ENCODE measurements at places on chromosomes 6 and 20. TPM values are rescaled to one million over a fixed set of nuclear protein-coding genes. Genes with fewer than 3 reads are reported as not detected.

DNA sequence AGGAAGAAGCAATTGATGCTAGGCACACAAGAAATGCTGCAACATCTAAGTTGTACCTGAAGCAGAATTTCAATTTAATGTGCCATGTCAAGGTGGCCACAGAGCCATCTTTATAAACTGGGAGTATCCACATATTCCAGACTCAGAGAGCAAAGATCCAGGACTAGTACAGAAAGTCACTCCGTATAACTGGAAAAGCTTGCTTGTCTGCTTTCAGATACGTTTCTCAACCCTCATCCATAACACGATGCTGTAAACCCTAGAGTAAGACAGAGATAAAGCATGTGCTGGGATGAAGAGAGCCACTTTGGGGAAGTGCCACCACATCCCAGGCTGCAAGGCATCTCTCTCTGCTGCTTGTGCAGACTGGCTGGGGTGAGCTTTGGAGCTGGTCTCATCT lies 134.7 kb downstream of the PACRG start:
- ATAC-seq: no peak

APCDD1L gene
- total RNA-seq: 0.23 TPM

C6orf52 gene
- total RNA-seq: 14.0 TPM

BACH2 gene
- 32.8 TPM for total RNA-seq

- ATAC-seq: no peak
Observed at GRCh38 chr6:36111526-36111925, 18.8 kb upstream of the MAPK13 start.

GRCh38 chr6:107618672-107619071 lies 128.8 kb downstream of the SOBP start:
- no peak for ATAC-seq

BCL2L1 gene
- 36.9 TPM for total RNA-seq

- no peak for ATAC-seq
Observed at GRCh38 chr6:1059596-1059995, 252.3 kb upstream of the FOXQ1 start.

- no peak for ATAC-seq
Observed at GRCh38 chr6:142485256-142485655, 183.4 kb downstream of the ADGRG6 start.

SNX5 gene
- 56.8 TPM for total RNA-seq

GRCh38 chr6:41066867-41067304 lies 5.3 kb downstream of the OARD1 start:
- no peak for ATAC-seq

GRCh38 chr20:54199721-54200176 lies 8.1 kb upstream of the PFDN4 start:
- peak; percentile 29 for ATAC-seq

GRCh38 chr20:53309515-53309914 lies 284.1 kb downstream of the ZNF217 start:
- ATAC-seq: no peak

GRCh38 chr6:96101564-96101963 lies 85.8 kb downstream of the FUT9 start:
- no peak for ATAC-seq

- ATAC-seq: peak; percentile 56
Observed at GRCh38 chr20:5192570-5193431, 66.0 kb downstream of the CDS2 start.

WFDC10B gene
- not detected for total RNA-seq

GRCh38 chr6:77092971-77093370 lies 370.3 kb downstream of the HTR1B start:
- no peak for ATAC-seq

DNA sequence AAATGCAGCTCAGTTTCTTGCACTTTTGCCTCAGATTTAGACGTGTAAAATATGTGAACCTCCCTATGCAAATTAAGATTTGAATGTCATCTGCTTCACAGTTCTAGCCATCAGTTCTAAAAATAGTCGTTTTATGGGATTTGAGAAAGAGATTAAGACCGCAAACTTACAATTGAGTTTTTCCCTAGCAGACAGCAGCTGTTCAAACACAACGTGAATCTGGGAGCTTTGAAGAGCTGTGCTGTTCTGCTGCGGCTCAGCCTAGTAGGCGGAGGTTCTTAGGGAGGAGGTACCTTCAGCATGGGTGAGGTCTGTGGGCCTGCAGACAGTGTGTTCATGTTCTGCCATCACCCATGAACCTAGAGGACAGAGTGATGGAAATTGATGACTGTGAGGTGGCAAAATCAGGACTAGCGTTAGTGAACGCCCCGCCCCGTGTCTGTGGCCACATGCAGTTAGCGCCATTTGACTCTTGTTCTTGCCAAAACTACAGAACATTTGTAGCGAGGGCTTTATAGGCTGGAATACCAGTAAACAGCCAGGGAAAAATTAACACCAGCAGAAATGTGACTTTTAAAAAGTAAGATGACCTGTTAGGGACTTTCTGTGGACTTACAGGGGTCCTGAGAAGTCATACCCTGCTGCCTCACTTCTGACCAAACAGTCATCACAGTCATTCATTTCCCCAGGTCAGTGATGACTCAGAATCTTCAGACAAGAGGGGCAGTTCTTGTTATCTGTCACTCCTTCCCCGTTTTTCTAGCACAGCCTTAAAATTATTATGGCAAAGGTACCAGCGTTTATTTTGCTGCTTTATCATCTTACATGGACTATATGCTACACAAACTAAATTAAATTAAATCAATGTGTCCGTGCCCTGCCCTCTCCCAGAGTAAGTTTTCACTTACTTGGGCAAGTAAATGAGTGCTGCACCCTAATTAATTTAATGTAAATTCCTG lies 84.3 kb upstream of the TMEM181 start:
- ATAC-seq: peak; percentile 66

CST9 gene
- not detected for total RNA-seq

DNA sequence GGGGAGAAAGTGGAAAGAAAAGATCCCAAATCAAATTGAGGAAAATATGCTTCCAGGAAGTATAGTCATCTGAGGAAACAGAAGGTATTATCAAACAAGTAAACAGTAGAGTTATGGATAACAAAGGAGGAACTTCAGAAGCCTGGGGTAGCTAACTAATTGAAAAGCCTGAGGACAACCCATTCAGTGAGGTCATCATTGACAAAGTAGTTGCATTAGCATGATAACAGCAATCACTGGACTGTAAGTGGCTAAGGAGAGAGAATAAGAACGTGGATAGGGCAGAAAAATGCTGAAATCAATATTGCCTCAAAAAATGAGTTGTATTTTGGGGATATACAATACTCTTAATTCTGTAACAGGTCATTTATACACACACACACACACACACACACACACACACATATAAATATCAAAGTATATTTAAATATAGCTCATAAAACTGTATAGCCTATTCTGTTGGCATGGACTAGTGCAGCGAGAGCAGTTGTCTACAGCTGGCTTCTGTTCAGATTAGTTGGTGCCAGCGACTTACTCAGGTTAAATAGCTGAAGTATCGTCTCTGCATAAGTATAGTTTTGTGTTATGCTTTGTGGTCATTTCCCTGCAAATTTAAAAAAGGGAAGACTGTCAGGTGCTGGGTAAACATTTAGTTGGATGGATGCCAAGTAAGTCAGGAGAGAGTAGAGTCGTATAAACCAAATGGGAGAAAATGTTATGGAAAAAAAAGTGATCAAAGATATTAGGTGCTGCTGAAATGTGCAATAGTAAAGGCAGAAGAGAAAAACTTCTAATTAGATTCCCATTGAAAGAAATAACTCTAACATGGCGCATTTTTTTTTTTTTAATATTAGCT lies 33.8 kb upstream of the CTAGE9 start:
- ATAC-seq: no peak

DNA sequence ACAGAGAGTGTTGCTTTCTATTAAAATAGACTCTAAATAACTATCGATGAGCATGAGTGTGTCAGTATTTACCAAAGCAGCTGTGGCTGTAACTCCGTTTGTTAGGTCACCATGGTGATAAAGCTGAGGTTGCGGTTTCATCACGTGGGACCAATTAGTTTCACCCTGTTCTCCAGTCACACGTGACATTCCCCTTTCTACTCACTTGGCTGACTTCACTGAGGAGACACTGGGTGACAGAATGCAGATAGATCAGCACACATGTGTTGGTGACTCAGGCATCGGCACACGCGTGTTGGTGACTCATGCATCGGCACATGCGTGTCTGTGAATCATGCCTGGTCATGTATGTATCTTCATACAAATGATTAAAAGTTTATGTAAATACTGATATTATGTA lies 285.4 kb downstream of the THBS2 start:
- ATAC-seq: peak; percentile 98

DNA sequence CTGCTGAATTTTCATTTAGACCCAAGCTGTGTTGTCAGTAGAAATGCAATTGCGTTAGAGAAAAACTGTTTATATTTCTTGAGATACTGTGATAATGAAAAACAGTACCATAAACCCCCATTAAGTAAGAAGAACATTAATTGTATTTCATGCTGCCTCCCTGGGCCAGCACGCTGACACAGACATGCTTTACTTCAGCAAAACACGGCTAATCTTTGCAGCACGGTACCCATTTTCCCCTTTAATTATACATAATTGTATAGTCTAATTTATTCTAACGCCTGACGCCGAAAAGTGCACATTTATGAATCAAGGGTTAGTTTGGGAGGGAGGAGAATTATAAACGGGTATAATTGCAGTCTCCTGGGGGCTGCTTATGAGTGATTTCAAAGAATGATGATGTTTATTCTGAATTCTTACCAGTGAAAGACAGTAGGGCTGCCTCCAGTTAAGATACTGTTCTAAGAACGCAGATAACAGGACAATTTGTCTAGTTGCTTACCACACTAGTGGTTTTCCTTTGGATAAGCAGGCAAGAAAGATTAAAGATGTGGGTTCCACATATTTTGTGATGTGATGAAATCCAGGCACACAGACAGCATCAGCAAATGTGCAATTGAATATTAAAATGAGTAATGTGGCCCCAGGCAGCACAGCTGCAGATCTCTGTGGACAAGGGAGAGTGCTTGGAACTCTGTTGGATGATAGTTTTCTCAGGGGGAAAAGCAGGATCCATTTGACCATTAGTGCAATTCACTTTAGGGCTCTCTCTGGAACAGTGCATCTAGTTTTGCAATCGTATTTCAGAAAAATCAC lies 4.7 kb upstream of the SULF2 start:
- ATAC-seq: no peak

DNA sequence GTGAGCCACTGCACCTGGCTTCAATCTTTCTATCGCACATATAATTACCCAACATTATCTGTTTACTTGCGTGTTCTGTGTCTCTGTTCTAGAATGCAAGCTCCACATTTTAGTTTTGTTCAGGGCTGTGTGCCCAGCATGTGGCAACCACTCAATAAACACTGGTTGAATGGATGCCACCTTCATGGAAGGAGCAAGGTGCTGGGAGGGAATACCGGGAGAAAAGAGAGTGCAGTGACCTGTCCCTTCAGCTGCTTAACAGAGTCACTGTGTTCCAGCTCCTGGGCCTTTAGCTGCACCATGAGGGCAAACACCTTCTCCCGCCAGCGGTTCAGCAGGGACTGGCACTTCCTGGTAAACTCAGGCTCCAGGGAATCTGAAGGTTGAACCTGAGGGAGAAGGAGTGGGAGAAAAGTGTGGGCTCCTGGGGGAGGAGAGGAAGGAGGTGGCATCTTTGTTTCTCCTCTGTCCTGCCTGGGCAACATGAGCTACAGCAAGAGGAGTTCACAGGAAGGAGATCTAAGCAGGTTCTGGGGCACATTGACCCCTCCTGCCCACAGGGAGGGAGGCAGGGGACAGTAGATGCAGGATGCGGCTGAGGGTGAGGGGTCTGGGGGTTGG lies 7.7 kb downstream of the CCHCR1 start:
- ATAC-seq: no peak

EPPIN gene
- total RNA-seq: 0.61 TPM

DNA sequence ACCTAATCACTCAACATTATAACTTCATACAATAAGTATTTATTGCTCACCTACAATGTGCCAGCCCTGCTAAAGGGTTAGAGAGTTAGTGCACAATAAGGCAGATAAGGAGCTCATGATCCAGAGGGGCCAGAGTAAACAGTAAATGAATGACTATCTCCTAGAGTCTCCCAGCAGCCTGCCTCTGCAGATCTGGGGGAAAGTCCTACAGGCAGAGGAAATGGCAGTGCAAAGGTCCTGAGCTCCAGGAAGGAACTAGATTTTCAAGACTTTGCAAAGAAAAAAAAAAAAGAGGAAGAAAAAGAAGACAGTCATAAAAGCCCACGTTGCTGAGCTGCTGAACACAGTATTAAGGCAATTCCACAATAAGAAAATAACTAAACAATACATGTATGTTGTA lies 160.1 kb downstream of the SIM1 start:
- no peak for ATAC-seq

DNA sequence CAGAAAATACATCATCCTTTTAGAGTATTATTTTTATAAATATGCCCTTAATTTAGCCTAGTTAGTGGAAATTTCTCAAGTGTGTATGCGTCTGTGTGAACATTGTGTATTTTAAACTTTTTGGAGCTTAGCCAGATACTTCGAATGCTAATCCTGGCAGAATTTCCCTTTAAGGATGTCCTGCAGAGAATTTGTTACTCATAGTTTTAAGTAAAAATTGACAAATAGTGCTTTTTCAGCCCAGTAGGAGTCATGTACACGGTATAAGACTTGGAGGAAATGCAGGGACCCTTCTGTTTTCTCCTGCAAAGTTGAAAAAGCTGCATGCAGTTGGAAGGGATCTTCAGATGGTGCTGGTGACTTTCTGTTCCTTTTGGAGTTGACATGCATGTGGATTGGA lies at the start of gene FHL5:
Gene FHL5 (plus strand): TSS at position 243 of the 400 bp plus-strand sequence. CDS start 40,486 bp downstream, outside the sequence.
- no peak for ATAC-seq

ADGRG6 gene
- total RNA-seq: 0.96 TPM

- ATAC-seq: no peak
Observed at GRCh38 chr6:56148488-56149186, 98.7 kb downstream of the COL21A1 start.

C4B gene
- 3.3 TPM for total RNA-seq

DNA sequence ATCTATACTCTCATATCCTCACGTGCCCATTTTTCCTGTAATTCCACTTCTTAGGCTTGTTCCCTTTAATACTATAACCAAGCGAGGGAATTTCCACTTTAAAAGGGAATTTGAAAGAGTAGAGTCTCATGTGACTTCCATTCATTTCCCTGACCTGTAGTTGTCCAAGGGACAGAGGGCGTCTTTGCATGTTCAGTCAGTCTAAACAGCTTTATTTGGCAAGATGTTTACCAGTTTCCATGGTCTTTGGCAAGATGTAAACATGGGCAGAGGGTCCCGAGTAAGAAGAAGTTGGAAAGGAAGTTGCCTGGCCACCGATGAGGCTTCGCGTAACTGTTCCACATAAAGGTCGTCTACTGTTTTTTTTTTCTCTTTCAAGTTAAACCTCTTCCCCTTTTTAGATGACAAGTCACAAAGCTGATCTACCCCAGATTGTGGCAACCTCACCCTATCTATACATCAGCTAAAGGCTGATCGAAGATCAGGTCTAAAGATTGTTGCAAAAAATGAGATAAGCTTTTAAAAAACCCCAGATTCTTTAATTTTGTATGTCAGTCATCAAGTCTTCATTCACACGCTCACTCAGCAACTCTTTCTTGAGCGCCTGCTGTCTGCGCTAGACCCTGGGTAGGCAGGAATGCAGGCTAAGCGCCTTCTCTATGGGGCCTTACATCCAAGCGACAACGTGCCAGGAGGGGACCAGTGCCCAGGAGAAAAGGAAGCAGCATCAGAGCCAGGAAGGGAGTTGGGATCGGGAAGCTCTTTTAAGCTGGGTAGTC lies 31.7 kb upstream of the CCR6 start:
- no peak for ATAC-seq

Data from motor neuron (in vitro differentiated cells).